Right renal pelvis (tissue), 4 donors: ENCODE measurements at places on chromosomes 6 and 20.

DNA sequence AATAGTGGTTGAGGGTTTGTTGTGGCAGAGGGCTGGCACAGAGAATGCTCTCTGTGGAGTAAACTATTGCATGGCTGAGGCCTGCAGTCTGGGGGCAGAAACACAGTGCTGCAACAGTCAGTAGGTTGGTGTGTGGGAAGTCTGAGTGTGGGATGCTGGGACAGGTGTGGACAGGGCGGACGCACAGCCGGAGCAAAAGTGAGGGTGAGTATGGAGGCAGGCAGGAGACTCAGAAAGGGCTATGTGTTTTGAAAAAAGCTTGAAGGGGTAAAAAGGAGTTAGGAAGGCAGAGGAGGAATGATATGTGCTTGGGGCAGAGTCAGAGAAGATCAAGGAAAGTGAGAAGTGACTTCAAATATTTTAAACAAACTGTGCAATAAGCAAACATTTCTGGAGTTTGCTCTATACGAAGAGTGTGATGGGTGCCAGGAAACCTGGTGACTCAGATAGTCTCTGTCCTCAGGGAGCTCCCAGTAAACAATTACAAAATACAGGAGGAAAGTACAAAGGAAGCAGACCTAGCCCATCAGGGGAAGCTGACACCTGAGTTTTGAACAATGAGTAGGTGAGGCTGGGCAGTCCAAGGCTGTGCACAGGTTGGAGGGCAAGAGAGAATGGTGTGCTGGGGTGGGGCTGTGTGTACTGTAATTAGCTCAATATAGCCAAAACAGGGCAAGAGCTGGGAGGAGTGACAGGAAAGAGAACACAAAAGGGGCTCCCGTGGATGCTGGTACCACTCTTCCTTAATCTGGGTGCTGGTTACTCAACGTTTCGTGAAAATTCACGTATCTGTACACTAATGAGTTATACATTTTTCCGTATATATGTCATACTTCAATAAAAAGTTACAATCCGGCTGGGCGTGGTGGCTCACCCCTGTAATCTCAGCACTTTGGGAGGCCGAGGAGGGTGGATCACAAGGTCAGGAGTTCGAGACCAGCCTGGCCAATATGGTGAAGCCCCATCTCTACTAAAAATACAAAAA, 55.2 kb downstream of the PIGU start:
- DNase-seq: no peak

GRCh38 chr20:53359425-53359824, 234.2 kb downstream of the ZNF217 start:
- no peak for DNase-seq

- DNase-seq: no peak
These were observed 101.4 kb upstream of the CEP85L start for GRCh38 chr6:118752803-118753202.

DNA sequence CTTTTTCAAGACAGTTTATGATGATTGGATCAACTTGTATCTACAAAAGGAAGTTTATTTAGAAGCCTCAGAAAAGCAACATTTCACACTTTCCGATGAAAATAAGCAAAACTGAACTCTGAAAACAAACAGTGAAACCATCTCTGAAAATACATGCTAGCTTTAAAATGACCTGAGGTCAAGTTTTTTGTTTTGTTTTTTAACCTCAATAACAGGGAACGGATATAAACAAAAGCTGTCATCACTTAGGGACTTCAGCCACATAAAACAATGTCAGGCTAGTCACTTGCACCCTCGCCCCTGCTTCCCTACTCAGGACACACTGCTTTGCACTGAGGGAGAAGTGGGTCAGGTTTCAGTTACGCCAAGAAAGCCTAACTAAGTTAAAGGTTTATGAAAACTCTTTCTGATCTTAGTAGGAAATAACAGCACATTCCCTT, 11.6 kb downstream of the BACH2 start:
- no peak for DNase-seq

- DNase-seq: no peak
These were observed 1059.0 kb upstream of the EPHA7 start for GRCh38 chr6:94478133-94479005.

- DNase-seq: no peak
These were observed 27.8 kb upstream of the LGSN start for GRCh38 chr6:63347599-63347998.
